NAMALWA (cell line): ENCODE measurements at places on chromosomes 6 and 20.
A peak's percentile ranks its signal among the peaks of the same experiment; 100 is the strongest.

GRCh38 chr6:139925894-139926641, 551.6 kb upstream of the CITED2 start:
- DNase-seq: no peak

- DNase-seq: no peak
Measured at GRCh38 chr6:2266031-2266795, 20.8 kb upstream of the GMDS start.

DNA sequence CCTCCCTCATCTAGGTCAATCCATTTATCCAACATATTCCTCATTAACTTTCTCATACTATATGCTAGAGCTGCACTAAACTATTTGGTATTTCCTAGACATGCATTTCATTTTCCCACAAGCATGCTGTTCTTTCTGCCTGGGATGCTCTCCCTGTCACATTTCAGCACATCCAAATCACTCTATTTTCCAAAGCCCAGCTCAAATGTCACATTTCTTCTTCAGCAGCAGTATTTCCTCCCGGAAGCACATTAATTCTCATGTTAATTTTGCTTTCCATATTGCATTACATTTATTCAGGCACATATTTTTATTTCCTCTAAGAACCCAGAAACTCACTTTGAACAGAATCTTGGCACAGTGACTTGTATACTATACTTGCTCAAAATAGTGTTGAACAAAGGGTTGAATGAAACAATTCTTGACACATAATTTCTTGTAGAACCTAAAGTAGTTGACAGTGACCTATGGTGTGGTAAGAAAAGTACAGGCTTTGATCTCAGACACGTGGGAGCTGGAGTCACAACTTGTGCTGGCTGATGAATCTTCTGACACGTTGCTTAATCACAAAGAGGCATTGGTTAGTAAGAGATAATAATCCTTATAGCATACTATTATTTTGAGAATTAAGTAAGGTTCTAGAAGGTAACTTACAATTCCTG, 30.8 kb upstream of the CD2AP start:
- DNase-seq: no peak

- DNase-seq: no peak
Measured at GRCh38 chr6:130381459-130382380, 15.9 kb downstream of the TMEM200A start.

DNA sequence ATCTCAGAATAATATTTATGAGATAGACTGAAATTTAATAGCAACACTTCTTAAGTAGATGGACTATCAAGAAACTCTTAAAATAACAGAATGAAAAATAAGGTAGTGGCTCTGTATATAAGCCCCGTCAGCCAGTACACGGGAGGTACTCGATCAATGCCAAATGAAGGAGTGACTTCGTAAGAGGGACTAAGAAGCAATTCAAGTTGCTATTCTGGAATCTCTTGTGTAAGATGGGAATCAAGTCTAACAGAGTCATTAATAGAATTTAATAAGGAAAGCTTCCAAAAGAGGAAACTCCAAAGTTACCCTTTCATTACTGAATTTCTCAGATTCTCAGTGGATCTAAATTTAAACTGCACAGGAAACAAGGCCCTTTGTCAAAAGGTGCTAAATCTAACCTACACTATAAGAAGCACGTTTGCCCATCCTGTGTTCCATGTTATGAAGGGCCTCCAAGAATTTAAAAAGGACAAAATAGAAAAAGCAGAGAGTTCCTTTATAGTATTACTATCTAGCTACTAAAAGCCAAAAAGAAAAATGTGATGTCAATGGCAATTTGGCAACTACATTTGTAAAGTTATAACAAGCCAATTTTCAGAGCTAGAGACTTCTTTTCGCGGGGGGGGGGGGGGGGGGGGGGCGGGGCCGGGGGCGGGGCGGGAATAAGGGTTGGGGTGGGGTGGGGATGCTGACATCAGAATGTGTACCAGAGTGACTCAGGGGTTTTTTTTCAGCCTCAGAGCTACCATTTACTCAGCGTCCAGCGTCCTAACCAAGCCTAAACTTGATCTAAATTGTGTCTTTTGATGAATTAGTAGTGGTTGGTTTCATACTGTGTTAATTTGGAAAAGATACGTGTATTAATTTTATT, 200.6 kb downstream of the GMPR start:
- no peak for DNase-seq

- no peak for DNase-seq
Measured at GRCh38 chr6:100210137-100211117, 216.4 kb upstream of the MCHR2 start.

DNA sequence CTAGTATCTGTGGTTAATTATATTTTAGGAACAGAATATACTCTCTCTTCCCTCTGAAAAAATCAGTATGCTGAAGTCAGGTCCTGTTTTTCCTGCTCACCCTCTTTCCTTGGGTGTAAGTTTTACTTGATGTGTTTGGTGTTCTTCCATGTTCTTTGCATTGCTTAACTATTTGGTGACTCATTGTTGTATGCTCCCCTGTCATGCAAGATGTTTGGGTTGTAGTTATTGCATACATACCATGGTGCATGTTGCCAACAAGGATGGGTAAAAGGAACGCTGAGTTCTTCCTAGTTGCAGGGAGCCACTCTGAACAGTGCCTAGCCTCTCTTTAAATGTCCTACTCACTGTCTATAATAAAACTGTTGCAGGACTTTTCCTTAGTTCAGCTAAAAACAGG, 207.9 kb upstream of the LAMP5 start:
- DNase-seq: no peak

GRCh38 chr20:36548006-36548315, 6.6 kb downstream of the MYL9 start:
- DNase-seq: peak; percentile 34

GRCh38 chr20:59404749-59405148, 104.3 kb downstream of the EDN3 start:
- no peak for DNase-seq

GRCh38 chr6:125913864-125914351, 42.7 kb upstream of the HINT3 start:
- no peak for DNase-seq

- DNase-seq: no peak
Measured at GRCh38 chr6:109484122-109484521, 1.1 kb upstream of the ZBTB24 start.

DNA sequence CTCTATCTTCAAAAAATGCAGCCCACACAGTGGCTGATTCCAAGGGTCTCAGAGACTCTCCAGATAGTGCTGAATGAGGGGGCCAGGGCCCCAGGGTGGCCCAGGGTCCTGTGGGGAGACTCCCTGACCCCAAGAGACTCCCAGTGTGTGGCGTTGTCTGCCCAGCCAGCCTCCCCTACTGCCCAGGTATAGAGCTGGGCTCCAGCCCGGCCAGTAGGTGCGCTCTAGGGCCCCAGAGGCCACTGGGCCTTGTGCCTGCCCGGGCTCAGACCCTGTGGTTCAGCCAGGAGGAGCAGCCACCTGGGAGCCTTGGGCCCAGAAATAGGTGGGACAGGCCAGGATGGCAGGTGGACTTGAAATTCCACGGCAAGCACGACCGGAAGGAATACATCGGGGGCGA, 30.3 kb upstream of the GATA5 start:
- DNase-seq: no peak

- DNase-seq: peak; percentile 78
Measured at GRCh38 chr20:5205348-5206210, 78.8 kb downstream of the CDS2 start.

- peak; percentile 25 for DNase-seq
Measured at GRCh38 chr20:5400164-5400762, 83.5 kb upstream of the PROKR2 start.

- DNase-seq: peak; percentile 46
Measured at GRCh38 chr6:142932889-142933288, 12.1 kb downstream of the HIVEP2 start.

DNA sequence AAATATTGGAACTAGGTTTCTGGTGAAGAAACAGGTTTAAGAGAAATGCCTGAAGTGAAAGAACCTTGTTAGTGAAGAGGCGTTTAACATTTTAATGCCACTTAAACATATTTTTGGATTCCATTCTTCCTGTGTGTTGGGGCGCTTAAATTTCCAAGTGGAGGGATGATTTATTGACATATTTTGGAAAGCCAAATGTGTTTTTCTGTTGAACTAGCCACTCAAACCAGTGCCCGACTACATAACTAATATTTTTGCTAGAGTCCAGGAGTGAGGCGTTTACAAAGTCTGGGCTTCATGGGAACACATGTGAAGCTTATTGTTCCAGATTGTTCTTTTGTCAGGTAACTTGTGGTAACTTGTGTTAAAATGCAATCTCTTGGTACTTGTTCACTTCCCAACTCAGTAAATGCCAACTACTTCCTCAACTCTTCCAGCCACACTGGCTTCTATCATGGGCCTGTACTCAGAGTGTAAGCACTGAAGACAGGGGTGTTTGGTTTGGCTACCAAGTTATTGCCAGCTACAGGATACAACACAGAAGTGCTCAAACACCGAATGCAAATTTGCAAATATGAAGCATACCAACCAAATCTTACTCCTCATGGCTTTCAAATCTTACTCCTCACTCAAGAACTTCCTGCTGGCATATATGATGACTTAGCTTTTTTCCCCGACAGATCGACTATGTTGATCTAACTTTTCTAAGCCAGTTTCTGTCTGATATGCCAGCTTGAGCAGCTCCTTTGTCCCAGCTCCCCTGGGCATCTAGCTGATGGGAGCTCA, 2.0 kb upstream of the ZNFX1 start:
- DNase-seq: peak; percentile 54

- no peak for DNase-seq
Measured at GRCh38 chr20:50250679-50251382, 60.2 kb downstream of the CEBPB start.

- DNase-seq: no peak
Measured at GRCh38 chr6:29147074-29147473, 23.6 kb upstream of the OR2J2 start.

- no peak for DNase-seq
Measured at GRCh38 chr6:3898265-3898994, 49.3 kb downstream of the FAM50B start.

GRCh38 chr20:25865715-25866656, 169.3 kb upstream of the ZNF337 start:
- peak; percentile 40 for DNase-seq

DNA sequence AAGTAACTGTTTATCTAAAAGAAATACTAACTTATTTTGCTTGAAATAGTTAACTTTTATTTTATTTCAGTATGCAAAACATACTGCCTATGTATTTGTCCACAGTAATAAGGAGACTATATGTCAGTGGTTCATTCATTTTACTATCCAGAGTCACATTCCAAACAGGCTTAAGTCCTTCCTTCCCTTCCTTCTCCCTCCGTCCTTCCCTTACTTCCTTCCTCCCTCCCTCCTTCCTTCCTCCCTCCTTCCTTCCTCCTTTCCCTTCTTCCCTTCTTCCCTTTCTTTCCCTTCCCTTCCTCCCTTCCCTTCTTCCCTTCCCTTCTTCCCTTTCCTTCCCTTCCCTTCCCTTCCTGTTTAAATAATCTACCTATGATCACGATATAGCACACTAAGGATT, 899.2 kb downstream of the EYS start:
- DNase-seq: no peak

DNA sequence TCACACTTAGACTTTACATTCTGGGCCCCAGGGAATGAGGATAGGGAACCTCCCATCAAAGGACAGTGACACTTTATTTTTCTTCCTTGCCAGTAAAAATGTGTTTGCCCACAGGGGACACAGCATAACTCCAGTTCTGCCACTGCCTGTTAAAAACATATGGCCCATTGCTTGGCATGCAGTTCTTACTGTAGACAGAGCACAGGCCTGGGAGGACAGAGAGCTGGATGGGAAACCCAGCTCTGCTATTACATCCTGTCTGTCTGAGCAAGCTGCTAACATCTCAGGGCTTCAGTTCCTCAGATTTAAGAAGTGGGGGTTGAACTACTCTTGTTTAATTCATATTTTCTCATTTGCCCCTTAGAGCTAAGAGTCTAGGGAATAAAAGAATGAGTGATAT, 120.2 kb downstream of the AKAP7 start:
- DNase-seq: no peak

DNA sequence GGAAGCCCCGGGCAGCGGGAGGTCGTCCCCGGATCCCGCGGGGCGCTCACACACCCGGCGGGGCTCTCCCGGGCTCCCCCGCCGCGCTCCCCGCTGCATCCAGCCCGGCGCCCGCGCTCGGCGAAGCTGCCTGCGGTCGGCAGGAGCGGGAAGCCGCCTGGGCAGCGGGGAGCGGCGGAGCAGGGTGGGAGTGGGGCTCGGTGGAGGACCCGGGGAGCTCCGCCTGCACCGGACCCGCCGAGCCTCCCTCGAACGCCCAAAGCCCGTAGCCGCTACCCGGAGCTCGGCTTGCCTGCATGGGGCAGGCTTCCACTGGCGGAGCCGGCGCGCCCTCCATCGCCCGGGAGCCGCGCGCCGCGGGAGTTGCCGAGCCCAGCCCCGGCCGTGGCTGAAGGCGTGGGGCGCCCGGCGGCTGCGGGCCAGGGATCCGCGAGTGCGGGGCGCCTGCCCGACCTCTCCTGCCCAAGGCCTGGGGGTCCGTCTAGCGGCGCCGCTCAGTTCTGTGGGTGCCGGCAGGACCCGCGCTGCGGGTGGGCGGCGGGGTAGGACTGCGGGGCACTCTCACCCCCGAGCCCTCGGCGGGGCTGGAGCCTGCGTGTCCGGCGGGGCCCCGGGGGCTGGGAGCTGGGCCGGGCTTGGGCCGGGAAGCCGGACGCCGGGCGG, 671 bp downstream of the CDH4 start:
- DNase-seq: no peak

DNA sequence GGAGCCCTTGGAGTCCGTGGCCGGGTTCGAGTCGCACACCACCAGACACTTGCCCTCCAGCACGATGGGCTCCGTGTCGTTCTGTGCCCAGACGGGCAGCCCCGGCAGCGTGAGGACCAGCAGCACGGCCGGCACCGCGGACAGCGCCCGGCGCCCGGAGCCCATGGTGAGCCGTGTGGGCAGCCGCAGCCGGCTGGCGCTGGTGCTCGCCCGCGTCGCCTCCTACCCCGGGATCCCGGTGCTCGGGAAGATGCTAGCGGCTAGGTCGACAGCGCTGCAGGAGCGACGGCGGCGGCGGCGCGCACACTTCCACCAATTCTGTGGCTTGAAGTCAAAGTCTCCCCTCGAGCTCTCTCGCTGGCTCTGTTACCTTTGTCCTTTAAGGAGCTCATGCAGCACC, 1.3 kb downstream of the CBLN4 start:
- DNase-seq: no peak

GRCh38 chr20:50848341-50848808, 53.5 kb downstream of the BCAS4 start:
- no peak for DNase-seq
